ENCODE measurements at places on chromosomes 7 and 10. TPM values are rescaled to one million over a fixed set of nuclear protein-coding genes. Genes with fewer than 3 reads are reported as not detected.
A peak's percentile ranks its signal among the peaks of the same experiment; 100 is the strongest.

ADAMTS14 gene
- total RNA-seq, result 1.2 TPM

SPDYE18 gene
- total RNA-seq, result 1.3 TPM

PKD2L1 gene
- not detected for total RNA-seq

DNA sequence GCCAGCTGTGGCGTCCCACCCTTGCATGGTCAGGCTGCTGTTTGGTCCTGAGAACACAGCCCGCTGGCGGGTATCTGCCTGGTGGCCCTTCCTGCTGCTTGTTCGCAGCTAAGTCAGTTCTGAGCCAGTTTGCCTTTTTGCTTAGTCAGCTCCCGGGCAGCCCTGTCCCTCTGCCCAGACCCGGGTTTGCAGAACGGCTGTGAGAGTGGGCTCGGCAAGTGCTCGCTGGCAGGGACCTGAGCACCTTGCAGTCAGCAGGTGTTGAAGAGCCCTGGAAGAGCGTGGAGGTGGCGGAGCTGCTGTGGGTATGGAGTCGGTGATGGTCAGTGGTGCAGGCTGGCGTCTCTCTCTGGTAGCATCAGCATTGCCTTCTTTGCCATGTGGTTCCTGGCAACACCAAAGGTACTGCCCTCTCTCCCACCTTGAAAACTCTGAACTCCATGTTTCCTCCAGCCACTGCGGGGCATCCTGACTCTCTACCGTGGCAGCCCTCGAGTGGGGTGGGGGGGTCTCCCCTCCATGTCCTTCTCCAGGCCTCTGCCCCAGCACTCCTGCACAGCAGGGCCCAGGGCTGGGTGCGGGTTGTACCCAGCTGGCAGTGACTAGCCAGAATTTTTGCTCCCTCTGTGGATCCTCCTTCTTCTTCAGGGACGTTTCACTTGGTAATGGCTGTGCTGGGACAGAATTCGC lies 4.6 kb downstream of the INPP5A start:
- no peak for DNase-seq

DNA sequence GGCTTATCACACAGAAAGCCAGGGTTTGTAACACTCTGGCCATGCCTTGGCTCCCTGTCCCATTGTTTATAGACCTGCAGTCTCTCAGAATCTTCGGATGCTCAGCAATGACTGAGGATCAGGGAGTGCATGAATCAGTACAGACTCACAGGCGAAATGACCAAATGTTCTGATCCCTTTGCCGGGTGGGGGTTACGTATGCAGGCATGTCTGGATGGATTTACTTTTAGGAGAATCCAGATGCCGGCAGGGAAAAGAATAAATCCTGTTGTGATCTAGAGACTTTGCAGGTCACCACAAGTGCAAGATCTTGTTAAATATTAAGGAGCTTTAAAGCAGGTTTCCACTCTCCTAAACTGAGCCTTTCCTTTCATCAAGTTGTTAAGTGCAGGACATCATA lies 149.5 kb downstream of the SFMBT2 start:
- no peak for DNase-seq

DNA sequence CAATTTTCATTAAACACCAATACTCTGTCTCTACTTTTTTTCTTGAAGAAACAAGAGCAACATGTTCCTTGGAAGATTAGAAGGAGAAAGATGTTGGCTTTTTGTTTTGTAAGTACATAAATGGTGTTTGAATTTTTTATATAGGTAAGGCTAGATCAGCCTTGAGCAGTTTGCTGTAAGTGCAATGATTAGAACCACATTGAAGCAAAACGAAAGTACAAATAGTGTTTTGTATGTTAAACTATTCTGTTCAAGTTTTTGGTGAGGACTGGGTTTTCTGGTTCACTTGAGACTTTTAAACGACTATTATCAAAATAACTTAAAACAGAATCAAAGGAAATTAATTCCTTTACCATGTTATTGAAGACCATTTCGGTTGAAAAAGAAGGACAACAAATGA lies 162.9 kb upstream of the NRP1 start:
- DNase-seq, result no peak

GRCh38 chr7:30683816-30684215 lies 1.6 kb upstream of the CRHR2 start:
- peak; percentile 75 for DNase-seq

Measured in cerebellum (tissue), 4 donors.